Cerebellar nuclear complex (tissue), 1 donor: ENCODE measurements at places on chromosomes 6 and 20.

DNA sequence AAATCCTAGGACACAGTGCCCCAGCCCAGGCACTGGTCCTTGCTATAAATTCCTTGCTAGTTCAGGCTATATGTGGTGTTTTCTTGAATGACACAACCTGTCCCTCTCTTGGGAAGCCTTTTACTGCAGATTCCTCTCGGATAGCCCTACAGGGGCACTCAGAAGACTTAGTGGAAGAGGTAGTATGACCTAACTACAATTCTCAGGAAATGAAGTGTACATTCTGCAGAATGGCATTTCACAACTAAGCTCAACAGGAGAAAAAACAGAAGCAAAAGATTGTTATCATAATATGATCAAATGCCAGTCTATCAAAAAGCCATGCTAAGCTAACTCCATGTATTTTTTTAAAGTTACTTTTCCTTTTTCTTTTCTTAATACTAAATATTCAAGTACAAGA, 66.3 kb upstream of the FBXL4 start:
- DNase-seq = no peak

DNA sequence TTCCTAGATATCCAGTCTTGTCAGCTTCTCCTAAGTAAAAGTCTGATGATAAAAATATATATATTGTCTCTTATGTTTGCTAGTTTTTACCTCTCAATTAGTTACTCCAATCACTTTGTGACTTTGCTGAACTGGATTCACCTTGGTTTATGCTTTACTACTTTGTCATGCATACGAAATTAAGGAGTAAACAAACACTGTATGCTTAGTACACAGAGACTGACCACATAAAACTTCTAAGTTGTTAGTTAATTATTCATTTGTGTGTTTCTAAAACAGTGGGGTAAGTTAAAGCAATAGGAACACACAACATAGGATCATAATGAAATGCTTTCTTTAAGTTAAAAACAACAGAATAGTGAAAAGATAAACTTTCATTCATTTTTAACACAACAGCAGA, 877.3 kb upstream of the MAP3K7 start:
- DNase-seq = no peak

GRCh38 chr6:139882234-139882633, 507.8 kb upstream of the CITED2 start:
- no peak for DNase-seq

- DNase-seq = no peak
Observed at GRCh38 chr6:30821862-30822784, 62.2 kb upstream of the DDR1 start.

DNA sequence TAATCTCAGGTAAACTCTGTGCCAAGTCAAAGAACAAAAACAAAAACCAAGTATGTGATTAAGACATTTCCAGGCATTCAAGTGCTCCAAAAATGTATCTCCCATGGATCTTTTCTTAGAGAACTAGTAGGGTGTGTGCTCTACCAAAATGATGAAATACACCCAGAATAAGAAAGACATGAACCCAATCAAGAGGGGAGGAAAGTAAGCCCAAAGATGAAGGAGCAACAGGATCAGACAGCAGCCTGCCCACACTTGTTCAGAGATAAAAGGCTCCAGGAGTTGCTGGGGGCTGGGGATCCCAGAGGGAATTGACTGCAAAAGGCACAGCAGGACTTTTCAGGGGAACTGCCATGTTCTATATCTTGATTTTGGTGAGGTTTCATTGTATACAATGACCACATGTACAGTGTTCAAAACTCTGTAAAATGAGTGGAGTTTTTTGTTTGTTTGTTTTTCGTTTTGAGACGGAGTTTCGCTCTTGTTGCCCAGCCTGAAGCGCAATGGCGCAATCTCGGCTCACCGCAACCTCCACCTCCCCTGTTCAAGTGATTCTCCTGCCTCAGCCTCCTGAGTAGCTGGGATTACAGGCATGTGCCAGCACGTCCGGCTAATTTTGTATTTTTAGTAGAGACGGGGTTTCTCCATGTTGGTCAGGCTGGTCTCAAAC, 24.4 kb downstream of the GCM1 start:
- no peak for DNase-seq

GRCh38 chr6:5457983-5458683, 196.8 kb downstream of the FARS2 start:
- DNase-seq = peak; percentile 95

DNA sequence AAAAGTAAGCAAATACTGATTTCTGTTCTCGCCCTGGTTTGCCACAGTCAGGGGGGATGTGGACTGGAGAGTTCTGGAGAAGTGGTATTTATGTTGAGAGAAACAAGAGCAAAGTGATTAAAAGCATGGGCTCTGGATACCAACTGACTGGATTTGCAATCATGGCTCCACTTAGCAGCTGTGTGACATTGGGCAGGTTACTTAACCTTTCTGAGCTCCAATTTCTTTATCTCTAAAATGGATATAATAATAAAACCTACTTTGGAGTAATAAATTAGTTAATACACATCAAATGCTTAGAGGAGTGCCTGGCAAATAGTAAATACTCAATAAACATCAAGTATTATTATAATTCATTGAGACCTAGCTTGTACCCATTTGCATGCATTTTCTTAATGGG, 111.7 kb downstream of the CLIC5 start:
- no peak for DNase-seq

- DNase-seq = no peak
Observed at GRCh38 chr6:128516514-128516898, 3.9 kb downstream of the PTPRK start.

DNA sequence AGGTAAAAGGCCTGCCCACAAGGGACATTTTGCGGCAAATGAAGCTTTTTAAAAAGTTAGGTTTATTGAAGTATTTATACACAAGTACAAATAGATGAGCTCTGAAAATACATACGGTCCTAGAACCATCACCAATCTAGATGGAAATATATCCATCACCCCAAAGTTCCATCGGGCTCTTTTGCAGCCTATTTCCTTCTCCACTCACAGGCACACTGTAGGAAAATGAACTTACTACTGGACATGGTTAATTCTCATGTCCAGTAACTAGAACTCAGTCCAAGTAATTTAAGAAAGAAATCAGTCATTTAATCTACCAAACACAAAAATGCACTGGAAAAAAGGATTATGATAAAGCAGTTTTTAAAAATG, 6.2 kb downstream of the PCNA start:
- DNase-seq = no peak

- DNase-seq = no peak
Observed at GRCh38 chr20:47969426-47969825, 184.1 kb upstream of the SULF2 start.

- no peak for DNase-seq
Observed at GRCh38 chr6:53566755-53567154, 21.9 kb upstream of the GCLC start.

GRCh38 chr20:23270382-23270911, 80.1 kb upstream of the NXT1 start:
- DNase-seq = no peak

DNA sequence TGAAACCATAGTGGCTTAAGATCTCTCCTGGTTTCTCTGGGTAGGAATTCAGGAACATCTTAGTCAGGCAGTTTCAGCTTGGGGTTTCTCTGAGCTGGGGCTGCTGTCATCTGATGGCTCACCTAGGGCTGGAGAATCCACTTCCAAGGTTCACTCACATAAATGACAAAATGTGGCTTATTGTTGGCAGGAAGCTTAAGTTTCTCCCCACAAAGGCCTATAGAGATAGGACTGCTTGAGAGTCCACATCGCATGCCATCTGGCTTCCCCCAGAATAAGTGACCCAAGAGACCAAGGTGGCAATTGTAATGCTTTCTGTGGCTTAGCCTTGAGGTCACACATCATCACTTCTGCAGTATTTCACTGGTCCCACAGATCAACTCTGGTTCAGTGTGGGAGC, 131.4 kb downstream of the EDN1 start:
- no peak for DNase-seq

- no peak for DNase-seq
Observed at GRCh38 chr6:524803-525202, 132.1 kb downstream of the HUS1B start.

DNA sequence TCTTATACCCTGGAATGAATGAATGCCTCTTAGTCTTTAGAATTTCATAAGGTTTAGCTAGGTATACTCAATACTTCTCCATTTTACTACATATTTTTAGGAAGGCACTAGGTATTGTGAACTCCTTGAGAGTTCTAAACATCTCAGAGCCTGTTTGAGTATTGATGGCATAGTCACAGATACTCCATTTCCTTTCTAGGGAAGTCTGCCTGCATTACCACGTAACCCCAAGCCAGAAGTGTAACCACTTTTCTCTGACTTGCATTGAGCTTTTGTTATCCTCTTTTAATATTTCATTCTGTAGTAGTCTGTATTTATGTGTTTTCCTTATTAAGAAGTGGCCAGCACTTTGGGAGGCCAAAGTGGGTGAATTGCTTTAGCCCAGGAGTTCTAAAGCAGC, 12.2 kb downstream of the TOP1 start:
- no peak for DNase-seq

- DNase-seq = no peak
Observed at GRCh38 chr6:161918628-161919205, 644.9 kb upstream of the AGPAT4 start.

DNA sequence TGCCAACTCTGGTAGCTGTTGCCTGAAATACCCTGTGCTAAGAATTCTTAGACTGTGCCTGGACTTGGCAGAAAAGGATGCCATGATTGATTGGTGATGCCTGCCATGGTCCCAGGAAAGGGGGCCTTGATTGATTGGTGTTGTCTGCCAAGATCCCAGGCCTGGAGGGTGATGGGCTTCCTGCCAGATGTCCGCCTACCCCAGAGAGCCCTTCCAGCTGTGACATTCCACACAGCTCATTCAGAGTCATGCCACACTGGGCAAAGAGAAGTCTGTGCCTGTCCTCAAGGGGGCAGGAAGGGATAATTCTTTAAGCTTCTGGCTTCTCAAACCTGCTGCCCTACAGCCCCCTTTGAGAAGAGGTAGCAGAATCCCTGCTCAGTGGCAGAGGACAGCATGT, 24.6 kb downstream of the RIMS4 start:
- DNase-seq = no peak

DNA sequence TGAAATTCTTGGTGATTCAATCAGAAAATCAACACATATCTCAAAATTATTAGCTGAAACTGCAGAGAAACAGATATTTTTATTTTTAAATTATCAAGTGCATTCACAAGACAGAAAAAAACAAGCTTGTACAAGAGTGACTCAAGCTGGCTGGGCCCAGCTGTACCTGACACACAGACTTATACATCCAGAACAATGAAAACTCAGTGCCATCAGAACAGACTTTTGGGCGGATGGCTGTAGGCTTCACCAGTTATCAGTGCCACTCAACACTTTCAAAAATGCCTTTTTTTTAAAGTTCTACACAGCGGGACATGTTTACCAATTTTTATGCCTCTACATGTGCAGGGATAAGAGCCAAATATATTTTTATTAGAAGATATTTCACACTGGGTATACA, 102.8 kb downstream of the MYB start:
- no peak for DNase-seq

GRCh38 chr6:157927011-157927410, 54.7 kb upstream of the SYNJ2 start:
- DNase-seq = no peak

- no peak for DNase-seq
Observed at GRCh38 chr20:4567170-4567569, 154.5 kb upstream of the PRND start.

GRCh38 chr20:61891916-61892649, 173.6 kb downstream of the TAF4 start:
- no peak for DNase-seq

GRCh38 chr6:45808042-45808645, 207.5 kb downstream of the CLIC5 start:
- no peak for DNase-seq

GRCh38 chr6:113619077-113619476, 238.1 kb upstream of the MARCKS start:
- no peak for DNase-seq

- DNase-seq = no peak
Observed at GRCh38 chr6:56311061-56311460, 63.7 kb upstream of the COL21A1 start.

GRCh38 chr6:148059869-148060268, 282.8 kb upstream of the SASH1 start:
- no peak for DNase-seq

GRCh38 chr6:143441680-143442545, 8.6 kb downstream of the ADAT2 start:
- DNase-seq = no peak

GRCh38 chr6:153145591-153145990, 14.5 kb upstream of the RGS17 start:
- no peak for DNase-seq

- no peak for DNase-seq
Observed at GRCh38 chr6:157157258-157157657, 166.1 kb downstream of the TMEM242 start.

DNA sequence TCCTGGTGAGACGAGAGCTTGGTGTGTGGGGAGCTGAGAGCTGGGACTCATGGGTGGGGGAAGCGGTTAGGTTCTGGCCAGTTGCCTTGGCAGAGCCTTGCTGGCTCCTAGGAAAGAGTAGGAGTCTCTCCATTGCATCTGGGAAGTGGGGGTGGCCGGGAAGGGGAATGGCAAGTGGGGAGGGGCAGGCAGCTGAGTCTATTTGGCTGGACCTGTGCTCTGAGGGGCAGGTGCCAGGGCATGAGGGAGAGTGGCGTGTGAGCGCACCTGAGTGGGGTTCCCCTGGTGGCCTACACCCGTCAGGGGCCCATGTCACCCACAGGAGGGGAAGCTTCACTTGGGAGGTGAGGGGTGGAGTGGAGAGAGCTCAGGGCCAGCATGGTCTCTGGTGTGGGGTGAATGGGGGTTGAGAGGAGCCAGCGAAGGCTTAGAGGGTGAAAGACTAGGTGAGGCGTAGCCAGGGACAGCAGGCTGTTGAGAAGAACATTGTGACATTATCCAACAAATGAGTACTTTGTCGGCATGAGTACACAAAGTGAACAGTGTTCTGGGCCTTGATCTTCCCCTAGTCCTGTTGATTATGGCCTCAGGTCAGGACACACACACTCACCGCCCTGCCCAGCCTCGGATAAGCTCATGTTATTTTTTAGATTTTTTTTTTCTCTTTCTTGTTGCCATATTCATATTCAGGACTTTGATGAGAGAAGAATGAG, 59.8 kb downstream of the FAM120B start:
- DNase-seq = no peak

DNA sequence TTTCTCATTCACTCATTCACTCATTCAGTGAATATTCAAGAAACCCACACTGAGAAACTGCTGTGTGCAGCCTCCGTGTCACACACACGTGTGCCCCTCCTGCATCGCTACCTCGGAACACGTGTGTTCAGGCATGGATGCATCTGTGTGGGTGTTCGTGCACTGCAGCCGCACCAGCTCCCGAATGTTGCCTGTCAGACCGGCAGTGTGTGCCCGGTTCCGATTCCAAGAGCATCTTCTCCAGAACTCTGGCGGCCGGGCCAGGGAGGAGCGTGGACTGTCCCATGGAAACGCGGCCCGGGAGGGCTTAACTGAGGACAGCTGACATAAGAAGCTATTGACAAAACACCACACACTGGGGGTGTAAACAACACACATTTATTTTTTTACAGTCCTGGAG, 216.0 kb downstream of the DLL1 start:
- no peak for DNase-seq
